ENCODE measurements at places on chromosomes 5 and 9.

DNA sequence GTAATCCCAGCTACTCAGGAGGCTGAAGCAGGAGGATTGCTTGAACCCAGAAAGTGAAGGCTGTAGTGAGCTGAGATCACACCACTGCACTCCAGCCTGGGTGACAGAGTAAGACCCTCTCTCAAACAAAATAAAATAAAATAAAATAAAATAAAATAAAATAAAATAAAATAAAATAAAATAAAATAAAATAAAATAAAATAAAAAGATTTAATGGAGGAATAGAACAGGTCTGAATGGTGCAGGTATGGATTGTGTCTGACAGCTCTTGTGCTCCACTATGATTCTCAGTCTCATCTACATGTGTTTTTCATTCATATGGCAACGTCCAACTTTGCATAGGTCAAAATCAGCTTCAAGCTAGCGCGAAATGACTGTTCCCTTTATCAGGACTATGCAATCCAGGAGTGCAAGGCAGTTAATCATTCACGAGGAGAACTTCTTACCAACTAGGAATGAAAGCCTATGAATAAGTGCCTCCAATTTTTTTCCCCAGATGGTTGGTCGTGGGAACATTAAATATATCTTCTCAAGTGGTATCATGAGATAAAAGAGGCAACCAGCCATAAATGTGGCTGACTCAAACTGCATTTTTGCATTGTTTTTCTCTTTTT, 1392.3 kb upstream of the CDH9 start:
- no peak for DNase-seq

DNA sequence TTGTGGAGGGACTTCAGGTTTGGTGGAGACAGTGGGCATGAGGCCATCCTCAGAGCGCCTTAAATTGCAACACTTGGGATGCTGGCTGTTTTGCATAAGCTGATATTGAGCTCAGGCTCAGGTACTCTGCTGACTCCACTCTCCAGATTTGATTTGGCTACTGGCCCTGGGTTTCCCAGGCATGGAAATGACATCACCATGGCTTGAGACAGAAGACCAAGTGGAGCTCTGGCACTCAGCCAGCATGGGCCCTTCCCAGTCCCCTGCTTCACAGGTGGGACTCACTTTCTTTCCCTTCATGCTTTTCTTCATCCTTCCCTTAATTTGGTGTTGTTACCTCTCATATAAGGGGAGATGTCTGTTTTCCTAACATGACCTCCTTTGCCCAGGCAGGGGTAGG, 72.0 kb upstream of the IL12B start:
- no peak for DNase-seq

- no peak for DNase-seq
Observed at GRCh38 chr9:108411632-108412031, 444.2 kb downstream of the ACTL7B start.

- no peak for DNase-seq
Observed at GRCh38 chr5:53616939-53617549, 56.6 kb downstream of the NDUFS4 start.

GRCh38 chr9:11340654-11341053, 727.9 kb upstream of the PTPRD start:
- DNase-seq = no peak

DNA sequence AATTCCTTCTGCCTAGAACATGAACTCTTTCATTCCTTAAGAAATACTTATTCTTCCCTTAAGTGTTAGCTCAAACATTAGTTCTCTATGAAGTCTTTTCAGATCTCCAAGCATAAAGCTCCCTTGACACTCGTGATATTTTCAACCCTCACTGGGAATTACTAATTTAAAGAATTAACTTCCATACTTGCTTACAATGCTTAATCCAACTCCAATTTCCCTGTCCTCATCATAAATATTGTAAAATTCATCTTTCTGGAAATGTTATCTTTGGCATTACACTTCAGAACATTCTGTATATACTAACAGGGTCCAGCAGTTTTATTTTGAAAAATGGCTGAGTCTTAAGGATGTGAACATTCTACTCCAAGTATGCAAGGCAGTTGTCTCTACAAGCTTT, 7.2 kb downstream of the STARD4 start:
- DNase-seq = no peak

DNA sequence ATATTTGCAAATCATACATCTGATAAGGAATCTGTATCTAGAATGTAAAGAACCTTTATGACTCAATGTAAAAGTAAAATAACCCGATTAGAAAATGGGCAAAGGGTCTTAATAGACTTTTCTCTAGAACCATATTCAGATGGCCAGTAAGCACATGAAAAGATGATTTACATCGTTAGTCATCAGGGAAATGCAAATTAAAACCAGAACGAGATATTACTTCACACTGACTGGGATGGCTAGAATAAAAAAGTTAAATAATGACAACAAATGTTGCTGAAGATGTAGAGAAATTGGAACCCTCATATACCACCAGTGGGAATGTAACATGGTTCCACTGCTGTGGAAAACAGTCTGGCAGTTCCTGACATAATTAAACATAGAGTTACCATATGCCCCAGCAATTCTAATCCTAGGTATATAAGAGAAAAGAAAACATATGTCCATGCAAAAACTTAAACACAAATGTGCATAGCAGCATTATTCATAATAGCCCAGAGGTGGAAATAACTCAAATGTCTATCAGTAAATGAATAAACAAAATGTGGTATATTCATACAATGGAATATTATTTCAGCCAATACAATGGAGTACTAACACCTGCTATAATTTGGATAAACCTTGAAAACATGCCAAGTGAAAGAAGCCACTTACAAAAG, 100.4 kb upstream of the MAMDC2 start:
- DNase-seq = no peak

DNA sequence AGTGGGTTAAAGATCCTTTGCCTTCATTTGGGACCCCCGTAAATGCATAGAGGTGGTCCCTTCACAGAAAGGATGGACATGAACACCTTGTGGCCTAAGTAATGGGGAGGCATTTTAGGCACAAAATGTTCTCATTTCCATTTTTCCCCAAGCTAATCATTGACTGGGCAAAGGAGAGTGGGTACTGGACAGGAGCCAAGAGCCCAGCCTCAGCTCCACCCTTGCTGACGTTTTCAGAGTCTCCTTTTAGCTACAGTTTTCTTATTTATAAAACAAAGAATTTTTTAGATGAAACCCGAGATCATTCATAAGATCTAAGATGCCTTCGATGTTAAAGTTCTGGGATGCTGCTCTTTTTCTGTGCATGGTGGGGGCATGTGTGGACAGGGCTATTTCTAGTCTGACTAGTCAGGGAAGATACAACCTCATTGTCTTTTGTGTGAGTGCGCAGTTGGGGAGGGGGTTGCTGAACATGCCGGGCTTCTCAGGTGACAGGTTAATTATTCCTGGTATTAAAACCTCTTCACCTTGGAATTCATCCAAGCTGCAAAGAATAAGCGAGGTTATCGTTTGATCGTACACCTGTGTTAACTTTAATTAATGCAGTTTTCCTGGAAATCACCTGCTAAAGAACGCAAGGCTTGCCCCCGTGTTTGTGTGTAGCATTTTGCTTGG, 48.4 kb downstream of the ADAMTS16 start:
- DNase-seq = no peak

- peak; percentile 20 for DNase-seq
Observed at GRCh38 chr9:110257097-110257841, 962 bp upstream of the TXN start.

DNA sequence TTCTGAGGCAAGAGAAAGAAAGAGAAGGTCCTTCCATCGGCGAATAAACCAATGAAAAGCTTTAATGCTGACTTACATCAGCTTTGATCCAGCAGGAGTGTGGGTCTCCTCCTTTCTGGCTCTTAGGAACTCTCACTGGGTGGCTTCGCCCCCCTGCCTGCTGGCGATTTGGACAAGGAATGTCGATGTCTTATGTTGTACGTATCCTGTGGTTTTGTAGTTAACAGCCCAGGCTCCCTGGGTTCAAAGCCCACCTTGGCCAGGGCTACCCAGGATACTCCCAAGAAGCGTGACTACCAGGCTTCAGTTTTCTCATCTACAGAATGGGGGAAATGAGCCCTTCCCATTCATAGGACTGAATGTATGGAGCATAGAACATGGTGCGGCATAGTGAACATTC, 124.2 kb downstream of the ROR2 start:
- no peak for DNase-seq

- no peak for DNase-seq
Observed at GRCh38 chr5:149282966-149283332, 11.3 kb downstream of the AFAP1L1 start.

DNA sequence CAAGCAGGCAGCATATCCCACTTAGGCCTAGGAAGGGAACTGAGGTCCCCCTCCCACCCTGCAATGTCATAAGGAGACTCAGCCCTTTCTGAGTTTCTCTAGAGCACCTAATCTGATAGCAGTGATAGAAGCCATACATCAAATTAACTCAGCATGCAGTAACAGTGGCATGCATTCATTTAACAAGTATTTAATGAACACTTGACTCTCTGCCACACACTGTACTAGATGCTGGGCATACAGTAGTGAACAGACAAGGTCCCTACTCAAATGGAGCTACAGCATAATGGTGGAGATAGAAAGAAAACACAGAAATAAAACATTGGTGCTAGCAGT, 58.6 kb downstream of the SLC22A5 start:
- DNase-seq = no peak

DNA sequence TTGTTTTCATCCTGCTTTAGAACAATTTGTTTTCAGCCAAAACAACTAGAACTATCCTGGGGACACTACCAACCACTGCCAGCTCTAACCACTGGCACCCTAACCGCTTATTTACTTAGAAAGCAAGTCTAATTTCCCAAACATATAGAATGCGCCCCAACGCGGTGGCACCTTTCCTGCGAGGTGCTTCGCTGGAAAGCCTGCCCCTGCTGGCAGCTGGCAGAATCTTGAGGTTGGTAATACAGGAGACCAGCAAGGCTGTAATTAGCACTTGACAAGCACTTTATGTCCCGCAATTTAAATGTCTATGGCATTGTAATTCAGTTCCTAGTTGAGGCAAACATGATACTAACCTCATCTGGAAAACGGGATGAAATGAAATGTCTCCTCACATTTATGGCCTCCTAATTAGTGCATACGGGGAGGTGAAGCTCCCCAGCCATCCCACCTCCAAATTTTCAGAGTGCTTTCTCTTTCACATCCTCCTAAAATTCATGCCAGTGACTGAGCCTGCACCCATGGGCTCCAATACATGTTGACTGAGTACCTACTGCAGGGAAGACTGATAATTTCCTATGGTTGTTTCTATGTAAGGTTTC, 30.4 kb downstream of the GABBR2 start:
- no peak for DNase-seq

- no peak for DNase-seq
Observed at GRCh38 chr5:112983363-112983762, 6.8 kb downstream of the DCP2 start.
